Stimulated activated CD8-positive, alpha-beta memory T cell treated with anti-CD3 and anti-CD28 coated beads, Interleukin-4, amount 100 ng/mL, for 1 hour (primary cell): ENCODE measurements at places on chromosomes 11 and 22.

DNA sequence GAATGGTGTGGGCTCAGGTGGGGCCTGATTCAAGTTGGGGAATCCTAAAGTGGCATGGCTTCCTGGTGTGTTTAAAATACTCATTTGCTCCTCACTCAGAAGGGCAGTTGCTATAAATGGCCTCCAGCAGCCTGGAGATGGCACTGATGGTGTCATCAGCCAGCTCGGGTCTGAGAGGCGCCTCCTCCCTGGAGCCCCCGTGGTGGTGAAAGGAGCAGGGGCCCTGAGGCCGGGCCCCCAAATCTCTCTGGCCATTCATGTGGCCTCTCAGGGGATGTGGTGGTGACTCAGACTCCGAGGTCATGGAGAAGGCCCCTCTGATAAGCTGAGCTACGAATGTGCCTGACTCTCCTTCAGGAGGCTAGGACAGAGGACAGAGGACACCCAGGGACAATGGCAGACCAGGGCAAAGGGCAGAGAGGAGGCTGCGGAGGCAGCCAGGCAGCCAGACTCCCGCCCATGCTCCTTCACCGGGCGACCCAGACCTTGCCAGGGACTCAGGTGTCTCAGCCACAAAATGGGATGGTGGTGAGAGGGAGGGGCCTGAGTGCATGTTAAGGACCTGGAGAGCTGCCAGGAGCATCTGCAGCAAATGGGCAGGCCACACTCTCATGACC is 129.2 kb downstream of the CTTN start:
- no peak for DNase-seq

DNA sequence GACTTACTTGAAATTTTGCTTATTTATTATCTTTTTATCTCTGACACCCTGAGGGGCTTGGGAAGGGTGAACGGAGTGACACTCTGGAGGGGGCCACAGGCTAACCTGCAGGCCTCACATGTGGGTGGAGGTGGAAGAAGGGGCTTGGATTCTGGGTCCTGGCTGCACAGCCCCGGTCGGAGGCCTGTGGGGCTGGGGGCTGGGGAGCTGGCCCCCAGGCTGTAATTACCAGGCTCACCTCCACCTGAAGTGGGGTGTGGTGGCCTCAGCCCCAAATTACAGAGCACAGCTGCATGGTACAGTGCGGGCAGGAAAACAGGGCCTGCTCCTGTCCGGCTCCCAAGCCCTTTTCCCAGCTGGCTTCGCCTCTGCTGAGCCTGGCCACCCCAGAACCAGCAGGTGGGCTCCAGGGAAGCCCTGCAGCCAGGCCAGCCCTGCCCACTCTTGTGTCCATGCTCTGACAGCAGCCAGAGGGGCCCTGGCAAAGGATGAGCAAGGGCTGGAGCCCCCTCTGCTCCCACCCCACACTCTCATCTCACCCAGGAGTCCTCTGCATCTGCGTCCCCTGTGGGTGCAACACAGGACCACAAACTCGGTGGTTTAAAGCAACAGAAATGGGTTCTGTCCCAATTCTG is 48.0 kb downstream of the IGF2 start:
- DNase-seq, result no peak

DNA sequence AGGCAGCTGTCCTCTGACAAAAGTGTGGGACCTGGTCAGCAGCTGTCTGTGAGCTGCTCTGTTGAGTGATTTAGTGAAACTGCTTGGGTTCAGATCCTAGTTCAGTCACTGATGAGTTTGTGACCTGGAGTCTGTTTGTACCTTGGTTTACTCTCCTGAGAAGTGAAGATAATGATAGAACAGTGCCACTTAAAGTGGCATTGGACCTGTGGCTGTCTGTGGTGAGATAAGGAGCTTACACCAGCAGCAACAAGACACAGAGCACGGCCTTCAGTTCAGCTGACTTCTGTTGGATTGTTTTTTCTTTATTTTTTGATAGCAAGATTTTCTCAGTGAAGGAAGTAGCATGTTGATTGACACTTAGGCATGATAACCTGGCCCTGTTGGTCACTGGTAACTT is 46.2 kb upstream of the CTTN start:
- no peak for DNase-seq

- no peak for DNase-seq
Measured at GRCh38 chr22:30697975-30698374, 3.3 kb downstream of the OSBP2 start.

DNA sequence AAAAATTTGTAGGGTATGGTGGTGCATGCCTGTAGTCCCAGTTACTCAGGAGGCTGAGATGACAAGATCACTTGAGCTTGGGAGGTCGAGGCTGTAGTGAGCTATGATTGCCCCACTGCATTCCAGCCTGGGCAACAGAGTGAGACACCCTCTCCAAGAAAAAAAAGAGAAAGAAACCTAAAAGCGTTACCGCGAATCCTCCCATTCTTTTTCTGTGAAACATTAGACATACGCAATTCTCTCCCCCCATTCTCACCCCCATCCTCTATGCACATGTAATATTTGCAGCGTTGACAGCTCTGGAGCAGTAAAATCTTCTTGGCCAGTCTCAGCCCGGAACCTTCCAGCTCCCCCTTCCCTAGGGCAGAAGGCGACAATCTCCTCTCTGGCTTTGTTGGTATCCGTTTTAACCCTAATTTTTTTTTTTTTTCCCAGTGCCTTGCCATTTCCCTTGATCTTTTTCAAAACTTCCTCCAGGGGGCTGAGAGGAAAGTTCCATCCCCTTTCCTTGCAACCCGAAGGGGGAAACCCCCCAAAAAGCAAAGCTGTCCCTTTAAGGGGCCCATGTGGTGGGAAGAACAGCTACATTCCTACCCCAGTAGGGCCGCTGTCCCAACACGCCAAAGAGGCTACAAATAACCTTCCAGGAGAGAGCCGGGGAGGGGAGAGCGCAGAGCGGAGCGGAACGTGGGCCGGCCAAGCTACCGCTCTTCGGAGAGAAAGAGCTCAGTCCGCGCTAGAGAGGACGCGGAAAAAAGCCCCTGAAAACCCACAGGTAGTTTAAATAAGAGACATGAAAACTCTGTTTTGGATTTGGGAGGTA is 1.9 kb downstream of the LRP4 start:
- no peak for DNase-seq
